ENCODE measurements at places on chromosomes 6 and 20. TPM values are rescaled to one million over a fixed set of nuclear protein-coding genes. Genes with fewer than 3 reads are reported as not detected.

DNA sequence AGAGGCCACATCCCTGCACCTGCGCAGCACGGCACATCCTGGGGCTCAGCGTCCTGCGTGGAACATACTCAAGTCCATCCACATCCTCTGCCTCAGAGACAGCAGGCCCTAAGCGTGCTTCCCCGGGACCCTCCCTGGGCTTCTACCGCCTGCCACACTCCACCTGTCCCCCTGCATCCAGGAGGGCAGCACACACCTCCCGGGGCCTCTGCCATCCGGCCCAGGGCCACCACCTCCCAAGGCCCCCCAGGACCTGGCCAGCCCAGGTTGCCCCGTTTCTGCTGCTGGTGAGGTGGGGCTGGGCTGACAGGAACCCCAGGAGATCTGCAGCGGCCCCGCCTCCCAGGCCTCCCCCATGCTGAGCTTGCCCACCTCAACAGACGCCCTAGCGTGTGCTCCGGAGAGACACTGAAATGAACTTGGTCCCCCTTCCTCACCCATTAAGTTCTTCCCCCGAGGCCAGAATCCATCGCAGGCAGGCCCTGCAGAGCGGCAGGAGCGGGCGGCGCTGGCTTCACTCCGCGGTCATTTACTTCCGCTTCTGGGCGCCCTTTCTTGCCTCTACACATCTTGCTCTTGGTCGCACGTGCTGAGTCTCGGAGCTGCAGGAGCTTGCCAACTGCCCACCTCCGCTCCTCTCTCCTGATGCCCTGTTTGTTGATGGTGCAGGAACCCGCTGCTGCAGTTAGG lies 235.3 kb downstream of the TAF4 start:
- H3K36me3 ChIP-seq: no peaks in the 10 kb centered on the region
- no peaks in the 10 kb centered on the region for H3K4me1 ChIP-seq
- no peak for DNase-seq
- H3K27me3 ChIP-seq: no peaks in the 10 kb centered on the region

GRCh38 chr6:16437095-16437494 lies 198.7 kb downstream of the GMPR start:
- H3K36me3 ChIP-seq: no peaks in the 10 kb centered on the region
- peak overlapping the region; percentile 55 for H3K27ac ChIP-seq
- H3K4me3 ChIP-seq: no peak overlapping the region
- H3K4me1 ChIP-seq: peaks cover 89% of the 10 kb centered on the region

DNA sequence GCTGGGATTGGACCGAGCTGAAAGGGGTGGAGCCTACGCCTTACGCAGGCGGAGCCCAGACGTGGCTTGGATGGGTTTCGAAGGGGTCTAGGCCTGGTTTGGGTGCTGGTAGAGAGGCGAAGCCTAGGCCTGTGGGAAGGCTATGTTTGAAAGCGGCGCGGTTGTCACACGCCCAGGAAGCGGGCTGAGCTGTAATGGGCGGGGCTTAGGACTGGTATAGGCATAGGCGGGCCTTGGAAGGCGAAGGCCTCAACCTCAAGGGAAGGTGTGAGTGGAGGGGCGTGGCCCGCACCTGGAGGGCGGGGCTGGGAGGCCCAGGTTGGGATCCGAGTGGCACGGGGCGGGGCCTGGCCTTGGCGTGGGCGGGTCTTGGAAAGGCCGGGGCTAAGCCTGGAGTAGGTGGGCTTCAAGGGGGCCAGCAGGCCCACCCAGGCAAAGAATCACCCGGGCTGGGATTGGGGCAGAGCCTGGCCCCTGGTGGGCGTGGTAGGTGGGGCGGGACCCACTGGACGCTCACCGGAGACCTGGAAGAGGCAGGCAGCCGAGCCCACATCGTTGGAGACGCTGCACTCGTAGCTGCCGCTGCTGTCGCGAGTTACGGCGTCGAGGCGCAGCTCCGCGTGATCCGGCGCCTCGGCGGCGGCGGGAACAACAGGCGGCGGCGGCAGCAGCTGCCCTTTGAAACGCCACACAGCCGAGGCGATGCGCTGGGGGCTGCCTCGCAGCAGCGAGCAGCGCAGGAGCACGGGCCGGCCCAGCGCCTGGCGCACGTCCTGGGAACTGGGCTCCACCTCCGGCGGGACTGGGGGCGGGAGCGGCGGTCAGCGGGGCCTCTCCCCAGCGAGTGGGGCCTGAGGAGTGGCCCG lies 49.0 kb downstream of the MDGA1 start:
- H3K36me3 ChIP-seq: no peaks in the 10 kb centered on the region
- no peak overlapping the region for H3K4me3 ChIP-seq

DNA sequence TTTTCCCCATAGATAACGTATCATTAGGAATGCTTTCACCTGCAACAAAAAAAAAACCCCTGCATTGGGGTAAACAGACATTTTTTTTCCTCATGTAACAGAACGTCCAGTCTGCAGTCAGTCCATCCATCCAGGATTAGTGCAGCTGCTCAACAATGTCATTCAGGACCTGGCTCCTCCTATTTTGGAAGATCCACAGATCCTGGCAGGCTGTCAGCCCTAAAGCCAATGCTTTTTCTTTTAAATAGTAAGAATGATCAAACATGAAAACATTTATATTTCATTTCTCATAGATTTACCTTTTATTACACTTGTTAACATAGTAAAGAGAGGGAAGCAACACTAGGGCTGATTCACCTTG lies 116.5 kb upstream of the CCDC28A start:
- H3K36me3 ChIP-seq: no peaks in the 10 kb centered on the region
- no peaks in the 10 kb centered on the region for H3K27me3 ChIP-seq
- H3K4me3 ChIP-seq: no peak overlapping the region
- DNase-seq: no peak
- H3K27ac ChIP-seq: no peak overlapping the region

ARG1 gene
- not detected for total RNA-seq

DNA sequence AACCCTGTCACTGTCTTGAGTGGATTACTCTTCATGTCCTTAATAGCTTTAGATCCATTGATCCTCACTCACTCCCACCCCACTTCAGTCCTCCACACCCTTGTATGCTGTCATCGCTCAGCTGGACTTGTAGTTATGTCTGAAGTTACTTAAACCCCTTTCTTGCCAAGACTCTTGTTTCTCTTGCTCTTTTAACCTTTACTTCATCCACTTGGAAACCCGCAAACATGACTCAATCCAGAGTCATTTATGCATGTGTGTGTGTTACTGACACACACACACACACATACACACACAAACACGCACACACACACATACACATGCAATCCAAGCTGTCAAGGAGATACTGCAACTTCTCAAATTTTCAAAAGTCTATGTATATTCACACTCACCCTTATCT lies 341.8 kb downstream of the SYNE1 start:
- DNase-seq: no peak
- H3K27ac ChIP-seq: no peak overlapping the region
- H3K27me3 ChIP-seq: no peaks in the 10 kb centered on the region
- no peak overlapping the region for H3K4me3 ChIP-seq

TAAR1 gene
- total RNA-seq: not detected

- DNase-seq: no peak
- H3K4me3 ChIP-seq: no peak overlapping the region
- no peaks in the 10 kb centered on the region for H3K27me3 ChIP-seq
- no peaks in the 10 kb centered on the region for H3K36me3 ChIP-seq
- no peak overlapping the region for H3K27ac ChIP-seq
- H3K4me1 ChIP-seq: no peaks in the 10 kb centered on the region
Measured at GRCh38 chr6:128412680-128413079, 107.7 kb downstream of the PTPRK start.

DNA sequence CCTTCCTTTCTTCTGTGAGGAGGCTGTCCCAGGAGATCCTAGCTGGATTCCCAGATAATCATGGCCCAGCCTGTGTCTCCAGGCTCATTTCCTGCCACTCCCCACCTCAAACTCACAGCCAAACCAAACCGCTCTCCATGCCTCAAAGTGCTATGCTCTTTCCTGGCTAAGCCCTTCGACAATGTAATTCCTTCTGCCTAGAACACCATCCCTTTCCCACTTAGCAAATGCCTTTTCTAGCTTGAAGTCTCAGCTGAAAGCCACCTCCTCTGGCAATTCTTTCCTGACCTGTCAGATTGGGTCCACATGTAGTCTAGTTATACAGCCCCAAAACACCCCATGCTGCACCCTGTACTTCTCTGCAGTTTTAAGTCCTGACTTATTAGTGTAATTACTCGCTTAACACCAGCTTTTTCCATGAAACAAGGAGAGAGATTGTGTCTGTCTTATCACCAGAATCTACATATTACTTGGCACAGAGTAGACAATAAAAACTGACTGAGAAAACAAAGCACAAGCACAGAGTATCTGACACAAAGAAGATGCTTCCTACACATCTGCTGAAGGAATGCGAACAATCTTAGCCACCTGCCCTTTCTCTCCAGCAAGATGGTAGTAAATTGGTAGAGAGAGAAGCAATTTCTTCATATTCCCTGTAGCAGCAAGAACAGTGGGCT lies 5.4 kb downstream of the TRIM26 start:
- DNase-seq: no peak
- no peaks in the 10 kb centered on the region for H3K27me3 ChIP-seq
- H3K27ac ChIP-seq: no peak overlapping the region
- no peaks in the 10 kb centered on the region for H3K36me3 ChIP-seq
- H3K4me3 ChIP-seq: no peak overlapping the region

UTRN gene
- 219 TPM for total RNA-seq

DNA sequence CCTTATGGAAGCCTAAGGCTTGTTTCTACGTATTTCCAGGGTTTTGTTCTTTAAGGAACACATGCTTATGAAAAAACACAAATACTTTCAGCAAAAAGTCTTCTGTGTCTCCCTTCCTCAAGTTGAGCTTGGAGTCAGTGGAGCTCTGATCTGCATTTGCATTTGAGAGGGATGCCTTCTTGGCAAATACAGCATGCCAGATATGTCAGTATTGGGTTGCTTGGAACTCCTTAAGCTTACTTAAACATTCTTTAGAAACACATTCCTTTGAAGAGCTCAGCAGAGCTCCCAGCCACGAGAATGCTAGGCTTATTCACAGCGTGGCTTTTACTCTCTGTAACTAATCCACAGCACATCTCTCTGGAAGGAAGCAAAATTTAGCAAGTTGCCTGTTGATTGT lies 68.3 kb downstream of the ANKRD6 start:
- H3K4me3 ChIP-seq: no peak overlapping the region
- H3K4me1 ChIP-seq: no peaks in the 10 kb centered on the region
- H3K27me3 ChIP-seq: no peaks in the 10 kb centered on the region
- no peak for DNase-seq

GRCh38 chr20:17678295-17678694 lies 3.7 kb downstream of the RRBP1 start:
- H3K36me3 ChIP-seq: no peaks in the 10 kb centered on the region
- H3K27ac ChIP-seq: no peak overlapping the region

- peaks cover 13% of the 10 kb centered on the region for H3K4me1 ChIP-seq
- no peak overlapping the region for H3K27ac ChIP-seq
- no peak overlapping the region for H3K4me3 ChIP-seq
- H3K27me3 ChIP-seq: no peaks in the 10 kb centered on the region
Measured at GRCh38 chr20:48617481-48617880, 210.3 kb downstream of the PREX1 start.

DNA sequence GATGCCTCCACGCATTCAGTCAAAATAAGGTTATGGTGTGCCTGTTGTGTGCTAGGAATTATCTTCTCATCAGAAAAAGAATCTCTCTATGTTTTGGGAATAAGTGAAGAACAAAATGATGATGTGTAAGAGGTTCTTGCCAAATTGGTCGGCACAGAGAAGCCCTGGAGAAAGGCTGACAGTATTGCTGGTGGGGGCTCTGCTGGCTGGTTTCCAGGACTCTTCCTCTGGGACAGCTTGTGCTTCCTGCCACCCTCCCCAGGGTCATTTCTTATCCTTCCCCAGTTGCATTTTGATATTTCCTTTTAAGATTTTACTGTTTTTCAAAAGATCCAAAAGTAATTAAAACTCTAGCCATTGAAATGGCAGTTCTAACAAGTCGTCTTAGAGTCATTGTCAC lies 22.1 kb downstream of the CST4 start:
- no peaks in the 10 kb centered on the region for H3K36me3 ChIP-seq
- no peak overlapping the region for H3K4me3 ChIP-seq

- no peak for DNase-seq
- no peaks in the 10 kb centered on the region for H3K36me3 ChIP-seq
- H3K27ac ChIP-seq: no peak overlapping the region
- no peaks in the 10 kb centered on the region for H3K27me3 ChIP-seq
- no peak overlapping the region for H3K4me3 ChIP-seq
- H3K4me1 ChIP-seq: peaks cover 17% of the 10 kb centered on the region
Measured at GRCh38 chr6:110538416-110539160, 62.2 kb upstream of the SLC22A16 start.

GRCh38 chr20:62708591-62709536 lies at the start of gene NTSR1:
TSS of gene NTSR1 (plus strand) at chr20:62708836. CDS start at chr20:62709208, 372 bp downstream.
- no peak within 1 kb of the TSS for H3K27ac ChIP-seq
- H3K36me3 ChIP-seq: no peaks in the 10 kb centered on the region
- no peak within 1 kb of the TSS for H3K4me3 ChIP-seq
- H3K4me1 ChIP-seq: peaks cover 4% of the 10 kb centered on the region

DNA sequence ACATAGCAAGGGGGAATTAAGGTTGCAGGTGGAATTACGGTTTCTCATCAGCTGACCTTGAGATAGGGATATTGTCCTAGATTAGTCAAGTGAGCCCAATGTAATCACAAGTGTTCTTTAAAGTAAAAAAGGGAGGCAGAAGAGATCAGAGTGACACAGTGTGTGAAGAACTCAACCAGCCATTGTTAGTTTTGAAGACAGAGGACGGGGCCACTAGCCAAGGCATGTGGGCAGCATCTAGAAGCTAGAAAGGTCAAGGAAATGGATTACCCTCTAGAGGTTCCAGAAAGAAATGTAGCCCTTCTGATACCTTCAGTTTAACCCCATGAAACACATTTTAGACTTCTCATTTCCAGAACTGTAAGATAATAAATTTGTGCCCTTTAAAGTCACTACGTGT lies 18.5 kb upstream of the TSPYL1 start:
- H3K36me3 ChIP-seq: no peaks in the 10 kb centered on the region
- H3K27ac ChIP-seq: no peak overlapping the region
- no peaks in the 10 kb centered on the region for H3K27me3 ChIP-seq

NHLRC1 gene
- 1.1 TPM for total RNA-seq

RGS17 gene
- total RNA-seq: not detected

CLIC1 gene
- total RNA-seq: 91.0 TPM

RTF2 gene
- total RNA-seq: 66.0 TPM

- H3K27ac ChIP-seq: peak overlapping the region; percentile 29
- DNase-seq: peak; percentile 56
- peaks cover 67% of the 10 kb centered on the region for H3K4me1 ChIP-seq
- no peak overlapping the region for H3K4me3 ChIP-seq
Measured at GRCh38 chr6:137882225-137882961, 15.3 kb downstream of the TNFAIP3 start.

NR2E1 gene
- not detected for total RNA-seq

OTOR gene
- total RNA-seq: not detected

GRCh38 chr6:109893606-109894005 lies 84.5 kb upstream of the GPR6 start:
- H3K4me3 ChIP-seq: no peak overlapping the region
- no peak for DNase-seq
- no peaks in the 10 kb centered on the region for H3K36me3 ChIP-seq
- H3K27ac ChIP-seq: no peak overlapping the region
- H3K27me3 ChIP-seq: no peaks in the 10 kb centered on the region

Measured in CD4-positive, alpha-beta memory T cell (primary cell).